ENCODE measurements at places on chromosomes 7 and 10.

DNA sequence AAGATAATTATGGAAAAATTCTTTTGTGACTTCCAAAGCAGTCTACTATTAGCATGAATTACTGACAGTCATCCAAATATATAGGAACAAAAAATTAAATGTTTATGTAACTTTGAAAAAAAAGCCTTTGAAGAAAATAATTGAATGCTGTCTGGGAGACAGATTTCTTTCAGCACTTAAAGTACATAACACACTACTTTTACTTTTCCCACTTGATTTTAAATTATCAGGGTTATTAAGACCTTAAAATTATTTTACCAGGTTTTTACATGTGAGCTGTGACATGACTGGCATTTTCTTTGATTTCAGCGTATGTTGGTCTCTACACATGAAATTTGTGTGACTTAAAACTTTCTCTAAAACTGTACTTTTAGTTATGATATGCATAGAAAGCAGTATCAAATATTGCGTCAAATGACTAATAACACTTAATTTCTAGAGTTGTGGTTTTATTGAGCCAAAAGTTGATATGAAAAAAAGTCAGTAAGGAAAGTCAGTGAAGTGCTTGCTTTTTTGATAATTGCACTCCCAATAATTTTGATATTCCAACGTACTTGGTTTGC lies 3.1 kb downstream of the PTEN start:
- no peak for DNase-seq

DNA sequence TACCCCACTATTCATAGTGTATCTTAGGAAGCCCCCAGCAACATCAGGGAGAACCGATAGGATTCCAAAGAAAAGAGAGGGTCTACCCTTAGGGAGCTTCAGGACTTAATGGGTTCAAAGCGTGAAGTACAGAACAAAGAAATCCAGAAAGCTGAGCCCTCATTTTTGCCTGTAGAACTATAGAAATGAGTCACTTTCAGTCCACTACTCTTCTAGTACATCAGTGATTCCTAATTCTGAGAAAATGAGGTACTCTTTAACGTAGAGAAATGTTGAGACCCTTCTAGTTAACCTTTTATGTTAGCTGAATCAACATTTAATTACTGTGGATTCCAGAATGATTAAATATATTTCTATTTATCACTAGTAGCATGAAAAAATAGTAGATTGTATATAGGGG lies 1.8 kb downstream of the TDRD1 start:
- no peak for DNase-seq

DNA sequence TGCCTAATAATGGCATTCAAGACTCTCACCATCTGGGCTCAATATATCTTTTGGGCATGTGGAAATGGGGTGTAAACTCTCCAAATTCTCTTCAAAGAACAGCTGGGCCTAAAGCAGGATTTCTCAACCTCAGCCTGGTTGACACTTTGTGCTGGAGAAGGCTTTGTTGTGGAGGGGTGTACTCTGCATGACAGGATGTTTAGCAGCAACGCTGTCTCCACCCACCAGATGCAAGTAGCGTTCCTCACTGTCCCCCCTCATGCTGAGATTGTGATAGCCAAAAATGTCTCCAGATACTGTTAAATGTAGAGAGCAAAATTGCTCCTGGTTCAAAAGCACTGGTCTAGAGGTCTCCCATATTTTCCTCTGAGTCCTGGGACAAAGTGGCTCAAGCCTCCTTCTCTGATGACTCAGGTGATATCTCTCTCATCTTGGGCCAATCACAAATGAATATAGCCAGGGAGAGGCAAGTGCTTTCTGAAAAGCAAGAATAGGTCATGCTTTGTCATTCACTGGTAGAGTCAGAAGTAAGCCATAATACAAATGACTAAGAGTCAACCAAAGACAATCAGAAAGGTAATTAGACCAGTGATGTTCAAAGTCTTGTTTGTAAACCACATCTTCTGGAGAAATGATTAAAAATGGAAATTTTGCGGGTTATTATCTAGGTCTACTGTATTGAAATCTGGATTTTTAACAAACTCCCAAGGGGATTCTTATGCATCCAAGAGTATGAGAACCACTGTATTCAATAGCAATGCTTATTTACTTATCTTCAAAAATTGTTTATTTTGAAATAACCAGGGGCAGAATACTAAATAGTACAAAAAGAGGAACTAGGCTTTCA lies 330.8 kb downstream of the PTEN start:
- DNase-seq: no peak

- no peak for DNase-seq
Measured at GRCh38 chr7:80699721-80700256, 61.3 kb downstream of the CD36 start.
